Activated naive CD4-positive, alpha-beta T cell (primary cell): ENCODE measurements at places on chromosomes 5 and 9.

DNA sequence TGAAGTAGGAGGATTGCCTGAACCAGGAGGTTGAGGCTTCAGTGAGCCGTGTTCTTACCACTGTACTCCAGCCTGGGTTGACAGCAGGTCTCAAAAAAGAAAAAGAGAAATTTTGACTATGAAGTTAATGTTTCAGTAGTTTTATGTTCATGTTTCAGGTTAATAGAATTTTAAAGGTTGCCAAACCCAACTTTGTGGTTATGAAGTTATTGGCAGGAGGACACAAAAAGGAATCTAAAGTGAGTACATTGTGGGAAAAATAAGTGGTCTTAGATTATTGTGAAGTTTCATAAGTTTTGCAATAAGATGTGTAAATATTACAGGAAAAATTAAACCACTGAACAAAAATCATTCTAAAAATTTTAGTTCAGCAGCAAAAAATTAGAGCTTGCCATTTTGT lies 78.6 kb downstream of the GOLM1 start:
- no peak for DNase-seq

DNA sequence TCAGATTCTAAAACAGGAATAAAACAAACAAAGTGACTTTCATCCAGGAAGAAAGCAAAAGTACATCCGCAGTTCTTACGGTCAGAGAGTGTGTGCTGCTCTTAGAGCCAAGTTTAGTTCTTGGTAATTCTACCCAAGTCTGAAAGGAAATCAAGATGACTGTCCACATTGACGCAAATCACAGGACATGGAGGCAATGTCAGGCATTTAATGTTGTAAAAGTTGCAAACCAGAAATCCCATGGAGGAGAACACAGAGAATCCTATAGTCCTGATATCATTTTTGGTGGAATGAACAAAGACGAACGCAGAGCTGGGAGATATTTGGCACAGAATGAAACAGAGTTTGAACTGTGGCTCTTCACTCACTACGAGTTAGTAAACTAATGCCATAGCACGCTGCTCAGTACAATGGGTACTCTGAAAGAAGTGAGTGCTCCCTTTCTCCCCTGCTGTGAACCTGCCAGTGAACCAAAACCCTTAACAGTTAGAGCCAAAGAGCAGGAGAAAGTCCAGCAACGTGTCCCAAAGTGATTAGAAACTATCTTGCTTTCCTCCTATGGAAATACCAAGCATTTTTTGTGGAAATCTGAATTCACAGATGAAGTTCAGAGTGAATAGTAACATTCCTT lies 74.3 kb downstream of the MUSK start:
- no peak for DNase-seq

- DNase-seq: peak; percentile 21
Measured at GRCh38 chr5:133930061-133930812, 38.2 kb downstream of the C5orf15 start.

DNA sequence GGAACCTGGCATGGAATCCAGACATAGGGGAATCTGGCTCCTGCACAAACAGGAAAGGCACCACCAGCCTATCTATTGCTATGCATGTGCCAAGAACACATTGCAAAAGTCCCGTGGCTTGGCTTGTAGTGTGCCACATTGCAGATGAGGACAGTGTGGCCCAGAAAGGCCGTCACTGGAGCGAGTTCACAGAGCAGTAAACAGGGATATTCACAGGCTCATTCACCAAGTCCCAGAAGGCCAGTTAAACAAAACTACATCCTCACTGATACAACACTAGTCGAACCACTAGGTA lies 39.6 kb upstream of the TRIM32 start:
- DNase-seq: no peak

DNA sequence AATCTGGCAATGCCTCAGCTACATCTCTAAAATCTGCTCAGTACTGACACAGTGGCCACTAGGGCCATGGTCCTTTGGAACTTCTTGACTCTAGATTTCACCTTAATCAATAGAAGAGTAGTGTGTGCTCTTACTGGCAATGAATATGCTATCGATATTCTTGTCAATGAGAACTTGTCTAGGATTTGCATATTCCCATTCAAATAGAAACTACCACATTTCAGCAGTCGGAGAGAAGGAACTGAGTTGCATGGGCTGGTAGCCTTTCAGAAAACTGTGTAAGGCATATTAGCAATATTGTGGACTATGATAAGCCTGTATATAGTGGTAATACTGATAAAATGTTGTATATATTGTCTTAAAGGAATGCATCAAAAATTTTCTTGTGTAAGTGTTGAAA lies 45.3 kb upstream of the NAA35 start:
- DNase-seq: no peak

DNA sequence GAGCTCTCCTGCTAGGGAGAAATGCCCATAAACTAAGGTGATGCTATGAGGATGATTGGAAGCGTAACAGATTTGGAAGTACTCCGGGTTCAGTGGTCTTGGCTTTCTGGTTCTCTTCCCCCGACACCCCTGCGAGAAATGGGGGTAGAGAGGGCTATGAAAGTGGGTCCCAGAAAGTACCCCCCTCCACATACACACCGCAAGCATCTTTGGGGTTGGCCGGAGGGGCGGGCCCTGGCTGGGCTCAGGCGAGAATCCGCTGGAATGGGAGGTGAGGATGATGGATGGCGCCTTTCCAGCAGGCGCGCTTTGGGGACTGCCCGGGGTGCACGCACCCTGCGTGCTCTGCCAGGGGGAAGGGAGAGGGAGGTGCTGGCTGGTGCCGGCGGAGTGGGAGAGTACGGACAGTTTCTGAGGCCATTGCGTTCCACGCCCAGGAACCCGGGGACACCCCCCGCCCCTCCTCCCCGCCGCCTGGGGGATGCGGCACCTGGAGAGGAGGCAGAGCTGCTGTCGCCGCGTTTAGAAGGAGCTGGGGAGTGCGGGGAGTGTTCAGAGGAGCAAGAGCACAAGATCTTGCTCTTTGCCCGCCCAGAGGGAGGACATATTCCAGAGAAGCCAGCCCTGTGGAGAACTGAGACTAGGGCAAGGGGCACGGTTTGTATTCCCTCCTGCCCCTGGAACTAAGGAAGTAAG lies 1.9 kb downstream of the PCSK5 start:
- DNase-seq: no peak

- no peak for DNase-seq
Measured at GRCh38 chr5:153425914-153426313, 64.6 kb upstream of the GRIA1 start.

DNA sequence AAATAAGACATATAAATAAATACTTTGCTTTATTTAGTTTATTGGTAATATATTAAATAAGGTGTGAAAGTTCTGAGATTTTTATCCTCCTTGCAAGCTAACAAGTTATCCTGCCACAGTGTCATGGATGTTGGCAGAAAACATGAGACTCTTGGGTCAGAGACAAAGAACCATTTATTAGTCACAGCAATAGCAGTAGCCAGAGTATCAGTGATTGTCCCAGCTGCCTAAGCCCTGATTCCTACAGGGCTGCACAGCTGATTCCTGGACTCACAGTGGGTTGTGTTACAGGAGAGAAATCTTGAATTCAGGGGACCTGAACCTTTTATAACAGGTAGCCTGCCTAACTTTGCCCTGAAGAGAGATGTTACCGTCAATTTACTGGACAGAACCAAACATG lies 304.5 kb upstream of the ZNF608 start:
- DNase-seq: no peak

- DNase-seq: no peak
Measured at GRCh38 chr5:28714907-28715698, 1676.7 kb upstream of the CDH9 start.

- no peak for DNase-seq
Measured at GRCh38 chr5:142520885-142521284, 165.0 kb downstream of the FGF1 start.

- no peak for DNase-seq
Measured at GRCh38 chr5:90866333-90866732, 307.7 kb downstream of the ADGRV1 start.

- no peak for DNase-seq
Measured at GRCh38 chr5:171592736-171593135, 173.3 kb downstream of the FGF18 start.

GRCh38 chr9:122221183-122221811 lies 7.5 kb downstream of the LHX6 start:
- DNase-seq: no peak

DNA sequence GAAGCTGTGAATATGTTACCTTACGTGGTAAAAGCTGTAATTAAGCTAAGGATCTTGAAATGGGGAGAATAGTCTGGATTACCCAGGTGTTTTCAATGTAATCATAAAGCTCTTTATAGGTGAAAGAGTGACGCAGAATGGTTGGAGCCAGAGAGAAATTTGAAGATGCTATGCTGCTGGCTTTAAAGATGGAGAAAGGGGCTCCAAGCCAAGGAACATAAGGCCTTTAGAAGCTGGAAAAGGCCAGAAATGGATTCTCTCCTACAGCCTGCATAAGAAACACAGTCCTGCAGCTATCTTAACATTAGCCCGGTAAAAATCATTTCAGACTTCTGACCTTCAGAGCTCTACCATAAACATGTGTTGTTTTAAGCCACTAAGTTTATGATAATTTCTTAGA lies 243.3 kb upstream of the VLDLR start:
- no peak for DNase-seq
